Large intestine (tissue), 12 donors: ENCODE measurements at places on chromosomes 2 and 18. TPM values are rescaled to one million over a fixed set of nuclear protein-coding genes. Genes with fewer than 3 reads are reported as not detected.

DSC1 gene
- polyA plus RNA-seq, result 0.04 TPM

ASXL3 gene
- polyA plus RNA-seq, result 2.7 TPM

RAB27B gene
- 9.6 TPM for polyA plus RNA-seq

MYO3B gene
- 0.30 TPM for polyA plus RNA-seq

CHRND gene
- polyA plus RNA-seq, result 0.27 TPM

LPIN2 gene
- polyA plus RNA-seq, result 54.1 TPM

MREG gene
- 5.5 TPM for polyA plus RNA-seq
